Kidney (tissue), 22 donors: ENCODE measurements at places on chromosomes 4 and X. TPM values are rescaled to one million over a fixed set of nuclear protein-coding genes. Genes with fewer than 3 reads are reported as not detected.

The FOXR2 gene
- total RNA-seq = not detected

The TIGD4 gene
- total RNA-seq = 1.1 TPM

- no peak overlapping the region for H3K27ac ChIP-seq
- H3K4me1 ChIP-seq = no peaks in the 10 kb centered on the region
- no peaks in the 10 kb centered on the region for H3K27me3 ChIP-seq
- H3K4me3 ChIP-seq = no peak overlapping the region
- peaks cover 6% of the 10 kb centered on the region for H3K36me3 ChIP-seq
Measured at GRCh38 chr4:183297675-183298074, 22.4 kb downstream of the CLDN22 start.

GRCh38 chr4:187598196-187598595 is 397.4 kb upstream of the ZFP42 start:
- no peaks in the 10 kb centered on the region for H3K4me1 ChIP-seq
- no peaks in the 10 kb centered on the region for H3K36me3 ChIP-seq
- no peak overlapping the region for H3K27ac ChIP-seq
- no peak for DNase-seq
- no peaks in the 10 kb centered on the region for H3K27me3 ChIP-seq

DNA sequence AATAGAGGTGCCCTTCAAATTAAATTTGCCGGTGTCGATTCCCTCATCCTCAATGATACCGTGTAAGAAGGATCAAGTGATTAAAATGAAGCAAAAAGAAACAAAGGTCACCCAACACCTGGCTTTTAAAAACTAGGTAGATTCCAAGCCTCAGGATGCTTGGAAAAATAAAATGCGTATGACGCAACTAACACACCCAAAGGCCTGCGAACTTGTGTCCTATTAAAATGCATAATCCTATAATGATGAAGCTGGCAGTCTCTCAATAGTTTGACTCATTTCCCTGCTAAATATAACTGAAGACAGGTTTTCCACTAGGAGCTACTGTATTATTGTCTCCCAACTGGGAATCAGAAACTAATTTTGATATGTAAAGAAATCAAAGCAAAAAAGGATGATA is 263.2 kb downstream of the DHX15 start:
- no peaks in the 10 kb centered on the region for H3K4me1 ChIP-seq
- H3K27ac ChIP-seq = no peak overlapping the region
- H3K36me3 ChIP-seq = no peaks in the 10 kb centered on the region
- H3K27me3 ChIP-seq = no peaks in the 10 kb centered on the region
- H3K4me3 ChIP-seq = no peak overlapping the region

DNA sequence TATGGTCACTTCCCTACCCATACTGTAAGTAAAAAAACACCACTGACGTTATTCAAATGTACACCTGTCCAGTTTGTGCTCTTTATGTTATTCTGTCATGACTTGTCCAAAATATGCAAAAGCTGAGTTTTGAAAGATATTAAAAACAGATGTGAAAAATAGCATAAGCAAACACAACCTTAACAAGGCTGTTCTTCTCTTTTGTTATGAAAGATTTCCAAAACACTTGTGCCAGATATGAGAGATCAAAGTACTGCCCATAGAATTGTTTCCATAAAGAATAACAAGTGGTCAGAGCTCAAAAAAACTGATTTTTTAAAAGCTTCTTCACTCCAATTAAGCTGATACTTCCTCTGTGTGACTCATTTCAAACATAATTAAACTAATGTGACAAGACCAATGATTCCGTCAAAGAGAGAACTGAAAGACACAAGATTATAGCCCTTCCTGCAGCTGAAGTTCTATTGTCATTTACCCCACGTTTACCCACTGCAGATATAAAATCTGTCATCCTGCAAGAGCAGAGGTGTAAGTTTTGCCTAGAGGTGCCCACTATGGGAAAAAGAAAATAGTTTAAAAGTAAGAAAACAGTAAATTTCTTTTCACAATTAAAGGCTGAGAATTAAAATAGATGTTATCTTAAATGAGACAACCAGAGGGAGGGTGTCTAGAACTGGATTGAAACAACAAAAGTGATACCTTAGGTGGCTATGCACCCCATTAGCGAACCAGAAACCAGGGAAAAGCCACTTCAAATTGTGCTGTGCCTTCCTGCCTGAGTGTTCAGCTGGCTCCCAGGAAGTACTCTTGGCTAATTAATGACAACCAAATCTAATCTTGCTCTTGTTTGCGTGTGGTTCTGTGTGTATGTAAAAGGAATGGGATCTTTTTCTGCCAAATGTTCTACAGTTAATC is 30.1 kb downstream of the RASSF6 start:
- H3K4me3 ChIP-seq = no peak overlapping the region
- H3K27ac ChIP-seq = no peak overlapping the region
- peaks cover 7% of the 10 kb centered on the region for H3K4me1 ChIP-seq
- no peaks in the 10 kb centered on the region for H3K36me3 ChIP-seq
- DNase-seq = no peak
- H3K27me3 ChIP-seq = no peaks in the 10 kb centered on the region

- DNase-seq = no peak
- no peak overlapping the region for H3K4me3 ChIP-seq
- no peaks in the 10 kb centered on the region for H3K27me3 ChIP-seq
- no peak overlapping the region for H3K27ac ChIP-seq
- H3K4me1 ChIP-seq = no peaks in the 10 kb centered on the region
Measured at GRCh38 chr4:127669691-127670090, 36.9 kb downstream of the INTU start.

- H3K27ac ChIP-seq = no peak within 1 kb of the TSS
- no peak within 1 kb of the TSS for H3K4me3 ChIP-seq
- no peak for DNase-seq
- no peaks in the 10 kb centered on the region for H3K27me3 ChIP-seq
Measured at GRCh38 chr4:38782452-38783108, at the start of gene TLR10. Gene TLR10, minus strand, starts transcription at chr4:38782990. Its CDS starts 7,400 bp downstream, at chr4:38775590.
